ENCODE measurements at places on chromosomes 16 and 17.

- H3K27ac ChIP-seq = no peak overlapping the region
- no peak for DNase-seq
- H3K4me3 ChIP-seq = no peak overlapping the region
- no peaks in the 10 kb centered on the region for H3K27me3 ChIP-seq
Measured at GRCh38 chr17:33434841-33435240, 141.7 kb upstream of the ASIC2 start.

DNA sequence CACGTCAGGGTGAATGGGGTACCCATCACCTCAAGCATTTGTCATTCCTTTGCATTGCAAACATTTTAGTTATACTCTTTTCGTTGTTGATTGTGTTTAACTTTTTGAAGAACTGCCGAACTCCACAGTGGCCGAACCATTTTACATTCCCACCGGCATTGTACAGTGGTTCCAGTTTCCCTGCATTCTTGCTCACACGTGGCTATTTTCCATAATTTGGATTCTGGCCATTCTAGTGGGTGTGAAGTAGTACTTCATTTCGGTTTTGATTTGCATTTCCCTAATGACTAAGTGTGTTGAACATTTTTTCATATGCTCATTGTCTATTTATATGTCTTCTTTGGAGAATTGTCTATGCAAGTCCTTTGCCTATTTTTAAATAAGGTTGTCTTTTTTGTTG lies 13.0 kb downstream of the NOL11 start:
- H3K4me3 ChIP-seq = no peak overlapping the region
- H3K27ac ChIP-seq = no peak overlapping the region
- H3K27me3 ChIP-seq = no peaks in the 10 kb centered on the region
- H3K4me1 ChIP-seq = peaks cover 10% of the 10 kb centered on the region
- peaks cover 56% of the 10 kb centered on the region for H3K36me3 ChIP-seq

DNA sequence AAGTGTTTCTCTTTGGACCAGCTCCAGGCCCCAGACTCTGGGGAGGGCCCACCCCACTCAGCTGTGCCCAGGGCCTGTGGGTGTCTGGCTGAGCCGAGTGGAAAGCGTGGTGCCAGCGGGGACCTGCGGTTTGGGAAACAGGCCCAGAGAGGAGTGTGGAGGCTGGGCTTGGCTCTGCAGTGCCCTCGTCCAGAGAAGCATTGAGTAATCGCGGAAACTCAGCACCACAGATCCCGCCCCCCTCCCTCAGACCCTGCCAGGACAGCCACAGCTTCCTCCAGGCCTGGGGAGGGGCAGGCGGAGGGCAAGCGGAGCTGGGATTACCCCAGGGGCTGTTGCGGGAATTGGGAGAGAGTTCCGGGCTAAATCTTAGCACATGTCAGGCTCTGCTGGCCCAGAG lies 14.6 kb upstream of the PITPNA start:
- H3K27ac ChIP-seq = no peak overlapping the region
- H3K4me3 ChIP-seq = no peak overlapping the region
- H3K27me3 ChIP-seq = no peaks in the 10 kb centered on the region
- peaks cover 18% of the 10 kb centered on the region for H3K4me1 ChIP-seq
- no peaks in the 10 kb centered on the region for H3K36me3 ChIP-seq

DNA sequence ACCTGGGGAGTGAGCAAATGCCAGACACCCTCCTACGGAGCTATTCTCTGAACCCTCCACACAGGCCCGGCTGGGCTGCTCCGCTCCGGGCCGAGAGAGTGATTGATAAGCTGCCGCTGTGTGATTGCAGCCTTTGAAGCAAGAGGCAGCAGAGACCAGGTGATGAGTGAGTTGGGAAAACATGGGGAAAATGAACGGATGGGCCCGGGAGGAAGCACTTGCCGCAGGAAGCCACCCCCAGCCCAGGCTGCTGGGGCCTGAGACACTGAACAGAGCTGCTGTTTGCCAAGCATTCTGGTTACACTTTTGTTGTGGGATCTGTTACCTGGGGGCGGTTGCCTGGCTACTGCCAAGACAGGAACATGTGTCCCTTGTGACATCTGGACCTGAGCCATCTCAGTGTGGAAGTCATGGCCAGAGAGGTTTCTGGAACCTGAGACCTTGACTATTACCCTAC lies 46.4 kb upstream of the KLHDC4 start:
- H3K27me3 ChIP-seq = no peaks in the 10 kb centered on the region
- no peak overlapping the region for H3K4me3 ChIP-seq
- no peaks in the 10 kb centered on the region for H3K4me1 ChIP-seq
- DNase-seq = no peak

DNA sequence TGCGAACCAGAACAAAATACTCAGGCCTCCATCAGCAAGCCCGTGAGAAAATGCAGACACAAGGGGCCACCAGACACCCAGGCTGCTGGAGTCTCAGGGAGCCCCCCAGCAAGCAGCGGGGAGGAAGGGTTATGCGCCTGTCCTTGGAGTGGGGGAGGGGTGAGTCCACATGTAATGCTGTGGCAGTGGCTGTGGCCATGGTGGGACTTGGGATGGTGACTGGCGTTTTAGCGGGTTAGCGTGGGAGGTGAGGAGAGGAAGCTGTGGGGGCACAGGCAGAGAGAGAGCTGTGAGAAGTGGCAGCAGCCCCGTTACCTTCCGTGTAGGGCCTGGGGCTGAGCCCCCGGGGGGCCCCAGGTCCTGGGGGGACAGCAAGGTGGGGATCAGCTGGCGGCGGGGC lies 58.3 kb downstream of the SRCIN1 start:
- no peak overlapping the region for H3K27ac ChIP-seq
- H3K36me3 ChIP-seq = no peaks in the 10 kb centered on the region
- no peak overlapping the region for H3K4me3 ChIP-seq
- no peak for DNase-seq
- H3K27me3 ChIP-seq = no peaks in the 10 kb centered on the region

DNA sequence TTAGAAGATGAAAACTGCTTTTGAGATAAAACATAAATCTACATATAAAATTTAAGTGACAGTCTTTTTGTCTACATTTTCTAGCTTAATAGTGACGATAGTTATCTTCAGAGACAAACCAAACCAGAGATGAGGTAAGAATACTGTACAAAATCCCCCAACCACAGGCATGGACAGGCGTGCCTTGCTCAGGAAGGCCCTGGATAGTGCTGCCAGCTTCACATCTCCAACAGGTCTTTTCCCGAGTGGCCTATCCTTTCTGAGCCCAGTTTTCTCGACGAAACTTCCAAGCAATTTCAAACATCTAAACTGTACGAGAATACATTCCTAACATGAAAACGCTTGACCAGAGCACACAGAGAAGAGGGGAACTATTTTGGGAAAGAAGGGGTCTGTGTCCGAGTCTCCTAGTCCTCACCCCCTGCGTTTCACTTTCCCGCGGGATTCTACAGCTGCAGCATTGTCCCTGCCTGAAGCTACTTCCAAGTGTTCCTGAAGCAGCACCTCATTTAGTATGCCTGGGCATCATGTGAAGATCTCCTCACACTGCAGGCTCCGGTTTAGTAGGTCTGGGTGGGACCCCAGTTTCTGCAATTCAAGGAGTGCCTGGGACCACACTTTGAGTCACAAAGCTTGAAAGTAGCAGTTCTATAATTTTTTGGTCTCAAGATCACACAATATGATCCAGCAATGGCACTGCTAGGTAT lies 37.8 kb downstream of the GNA13 start:
- H3K27me3 ChIP-seq = no peaks in the 10 kb centered on the region
- H3K27ac ChIP-seq = no peak overlapping the region
- no peak for DNase-seq
- H3K36me3 ChIP-seq = peaks cover 14% of the 10 kb centered on the region
- H3K4me1 ChIP-seq = no peaks in the 10 kb centered on the region

- H3K4me3 ChIP-seq = no peak overlapping the region
- no peaks in the 10 kb centered on the region for H3K27me3 ChIP-seq
- H3K4me1 ChIP-seq = peaks cover 4% of the 10 kb centered on the region
Measured at GRCh38 chr16:74230126-74230525, 66.5 kb upstream of the PSMD7 start.

- DNase-seq = no peak
- H3K4me1 ChIP-seq = no peaks in the 10 kb centered on the region
- no peak overlapping the region for H3K4me3 ChIP-seq
- H3K27me3 ChIP-seq = no peaks in the 10 kb centered on the region
- no peaks in the 10 kb centered on the region for H3K36me3 ChIP-seq
Measured at GRCh38 chr16:49498264-49498663, 124.7 kb downstream of the C16orf78 start.

Measured in H1 (cell line).